T follicular helper cell (primary cell): ENCODE measurements at places on chromosomes 6 and 20.

GRCh38 chr6:119224095-119224701 is 125.4 kb downstream of the MAN1A1 start:
- DNase-seq, result no peak

GRCh38 chr6:162899148-162899547 is 171.4 kb downstream of the PACRG start:
- no peak for DNase-seq

GRCh38 chr20:50191065-50191543 is 474 bp downstream of the CEBPB start:
- peak; percentile 35 for DNase-seq

DNA sequence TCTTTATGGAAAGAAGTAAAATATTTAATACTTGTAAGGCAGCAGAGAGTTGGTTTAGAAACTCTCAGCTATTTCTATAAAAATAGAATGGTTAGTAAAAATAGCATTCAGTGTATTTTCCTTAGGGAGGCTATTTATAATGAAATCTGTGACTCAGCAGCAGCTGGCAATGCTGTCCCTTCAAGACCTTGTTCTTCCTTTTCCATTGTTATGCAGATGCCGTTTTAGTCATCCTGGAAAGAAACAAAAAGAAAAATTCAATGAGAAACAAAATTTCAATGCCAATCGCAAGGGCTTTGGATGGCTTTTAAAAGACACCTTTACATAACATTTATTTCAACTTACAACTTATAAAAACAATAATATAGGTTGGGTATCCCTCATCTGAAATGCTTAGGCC is 17.5 kb downstream of the MPC1 start:
- DNase-seq, result no peak

DNA sequence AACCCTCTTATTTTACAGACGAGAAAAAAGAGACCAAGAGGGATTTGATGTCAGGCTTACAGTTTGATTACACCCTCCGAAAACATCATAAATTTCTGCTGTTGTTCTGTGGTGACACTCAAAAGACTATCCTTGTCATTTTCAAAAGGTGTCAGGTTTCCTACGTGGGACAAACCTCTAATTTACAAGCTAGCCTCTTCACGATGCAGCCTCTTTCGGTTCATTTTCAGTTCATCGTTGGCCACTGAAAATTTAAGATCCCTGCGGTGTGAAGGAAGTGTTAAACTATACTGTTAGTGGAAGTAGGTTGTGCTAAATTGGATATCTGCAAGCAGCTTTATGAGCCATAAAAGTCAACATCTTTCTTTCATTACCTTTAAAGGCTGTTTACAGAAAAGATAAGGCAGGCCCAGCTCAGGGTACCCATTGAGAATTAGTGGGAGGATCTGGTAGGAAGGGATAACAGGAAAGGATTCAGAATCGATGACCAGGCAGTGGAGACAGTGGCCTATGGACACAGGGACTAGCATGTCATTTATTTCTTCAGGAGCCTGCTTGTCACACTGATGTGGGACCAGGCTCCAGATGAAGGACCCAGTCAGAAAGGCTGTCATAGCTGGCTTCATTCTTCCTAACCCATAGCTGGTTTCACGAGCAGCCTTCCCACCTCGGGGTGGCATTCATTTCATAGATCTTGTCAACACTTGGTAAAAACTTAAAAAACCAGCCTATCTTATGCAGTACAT is 329.1 kb upstream of the SOX4 start:
- DNase-seq, result no peak

DNA sequence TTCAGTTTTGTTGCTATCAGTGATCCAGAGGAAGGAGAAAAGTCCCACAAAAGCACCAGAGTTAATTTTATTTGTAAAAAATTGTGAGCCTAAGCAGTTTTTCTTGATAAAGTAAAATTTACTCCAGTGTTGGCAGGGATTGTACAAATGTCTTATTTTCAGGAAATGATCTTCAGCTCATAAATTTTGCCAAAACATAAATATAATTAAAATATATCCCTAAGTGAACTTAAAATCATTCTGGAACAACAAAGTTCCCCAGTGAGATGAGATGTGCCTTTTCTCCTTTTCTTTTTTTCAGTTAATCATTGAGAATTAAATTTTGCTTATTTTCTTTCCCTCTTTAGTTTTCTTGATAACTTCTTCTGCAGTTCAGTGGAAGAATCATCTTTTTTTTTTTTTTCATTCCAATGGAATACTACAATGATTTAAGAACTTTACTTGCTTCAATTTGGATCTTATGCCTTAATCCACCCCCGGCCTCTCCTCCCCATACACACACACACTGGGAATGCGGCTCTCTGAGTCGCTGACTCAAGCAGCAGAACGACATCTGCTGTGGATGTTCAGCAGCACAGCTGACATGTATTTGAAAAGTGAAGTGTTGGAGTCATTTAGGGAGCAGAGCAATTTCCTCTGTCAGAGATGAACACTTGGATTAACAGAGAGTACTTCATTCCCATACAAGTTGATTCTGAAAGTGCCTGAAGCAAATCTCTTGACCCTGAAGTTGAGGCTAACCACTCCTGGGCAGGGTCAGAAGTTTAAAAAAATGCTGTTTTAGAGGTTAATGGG is 27.7 kb upstream of the LAMA4 start:
- DNase-seq, result no peak

DNA sequence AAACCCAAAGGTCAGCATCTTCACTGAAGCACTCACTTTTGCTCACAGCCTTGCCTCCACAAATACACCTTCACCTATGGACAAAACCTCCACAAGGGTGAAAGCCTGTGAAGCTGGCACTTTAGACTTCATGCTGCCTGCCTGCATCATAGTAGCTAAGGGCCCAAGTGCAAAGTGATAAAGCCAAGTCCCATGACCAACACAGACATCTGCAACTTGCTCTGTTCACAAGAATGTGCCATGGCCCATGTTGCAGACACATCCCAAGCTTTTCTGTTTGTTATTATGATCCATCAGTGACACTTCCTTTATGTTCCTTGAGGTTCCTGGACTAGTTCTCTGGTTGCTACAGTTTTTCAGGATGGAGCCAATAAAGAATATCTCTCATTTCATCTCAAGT is 31.1 kb downstream of the BTBD3 start:
- DNase-seq, result no peak

DNA sequence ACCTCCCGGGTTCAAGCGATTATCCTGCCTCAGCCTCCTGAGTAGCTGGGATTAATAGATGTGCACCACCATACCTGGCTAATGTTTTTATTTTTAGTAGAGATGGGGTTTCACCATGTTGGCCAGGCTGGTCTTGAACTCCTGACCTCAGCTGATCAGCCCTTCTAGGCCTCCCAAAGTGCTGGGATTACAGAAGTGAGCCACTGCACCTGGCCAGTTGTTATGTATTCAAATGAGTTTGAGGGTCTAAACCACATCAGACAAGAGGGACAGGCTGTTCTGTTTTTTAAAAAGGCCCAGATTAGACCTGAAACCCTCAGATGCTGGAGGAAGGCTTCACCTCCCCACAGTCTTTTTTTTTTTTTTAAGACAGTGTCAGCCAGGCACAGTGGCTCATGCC is 4.1 kb upstream of the SPAG4 start:
- no peak for DNase-seq

GRCh38 chr6:74549746-74550145 is 656.1 kb downstream of the COL12A1 start:
- no peak for DNase-seq

DNA sequence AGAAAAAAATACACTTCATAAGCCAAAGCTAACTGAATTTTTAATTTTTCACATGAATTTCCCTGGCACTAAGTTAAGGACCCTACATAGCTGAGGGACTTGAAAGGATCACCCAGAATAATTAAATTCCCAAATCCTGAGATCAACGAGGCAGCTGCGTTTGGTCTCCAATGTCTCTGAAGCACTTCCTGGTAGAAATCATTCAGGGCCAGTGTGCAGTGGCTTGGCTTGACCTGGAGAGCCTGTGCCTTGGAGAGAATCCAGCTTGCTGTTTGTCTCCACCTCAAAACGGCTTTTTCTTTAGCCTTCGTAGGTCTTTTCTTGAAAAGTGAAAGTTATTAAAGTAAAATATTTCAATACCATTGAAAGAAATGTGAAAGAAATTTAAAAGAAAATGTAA is 92.4 kb downstream of the SMOC2 start:
- no peak for DNase-seq

- no peak for DNase-seq
Observed at GRCh38 chr6:35082046-35082732, 59.0 kb downstream of the TCP11 start.

- no peak for DNase-seq
Observed at GRCh38 chr6:32375739-32376529, 4.2 kb upstream of the TSBP1 start.

GRCh38 chr6:7594579-7595125 is 4.7 kb downstream of the SNRNP48 start:
- no peak for DNase-seq
